Retinal pigment epithelial cell (primary cell): ENCODE measurements at places on chromosomes 3 and 15.

GRCh38 chr3:12948891-12949711, 107.7 kb upstream of the RPL32 start:
- no peak for DNase-seq

GRCh38 chr3:107775974-107776373, 253.2 kb downstream of the BBX start:
- no peak for DNase-seq

DNA sequence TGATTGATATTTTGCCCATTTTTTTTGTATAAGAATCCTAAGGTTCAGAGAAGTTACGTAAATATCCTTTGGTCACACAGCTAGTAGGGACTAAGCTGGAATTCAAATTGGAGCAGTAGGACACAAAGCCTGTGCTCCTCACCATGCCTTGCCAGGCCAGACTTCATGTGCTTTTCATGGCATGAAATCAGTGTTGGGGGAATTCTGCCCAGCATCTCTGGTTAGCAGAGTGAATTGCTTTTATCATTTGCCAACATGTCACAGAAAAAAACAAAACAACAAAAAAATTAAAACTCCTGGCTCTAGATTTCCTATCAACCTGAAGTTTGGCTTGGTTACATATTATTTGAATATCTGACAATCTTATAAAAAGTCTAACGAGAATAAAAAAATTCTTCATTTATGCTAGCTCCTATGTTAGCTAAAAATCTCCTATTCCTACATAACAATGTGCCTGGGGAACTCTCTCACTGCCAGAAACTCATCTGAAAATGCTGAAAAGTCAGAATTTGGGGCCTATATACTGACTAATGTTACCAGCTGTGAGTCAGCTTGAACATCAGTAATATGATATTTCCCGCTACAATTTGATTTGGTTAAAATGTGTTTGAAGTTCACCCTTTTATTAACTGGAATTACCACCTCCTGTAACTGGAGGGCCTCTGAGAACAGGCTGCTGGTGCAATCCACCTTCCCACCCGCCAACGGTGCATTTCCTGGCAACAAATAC, 141.7 kb downstream of the TIGIT start:
- no peak for DNase-seq

DNA sequence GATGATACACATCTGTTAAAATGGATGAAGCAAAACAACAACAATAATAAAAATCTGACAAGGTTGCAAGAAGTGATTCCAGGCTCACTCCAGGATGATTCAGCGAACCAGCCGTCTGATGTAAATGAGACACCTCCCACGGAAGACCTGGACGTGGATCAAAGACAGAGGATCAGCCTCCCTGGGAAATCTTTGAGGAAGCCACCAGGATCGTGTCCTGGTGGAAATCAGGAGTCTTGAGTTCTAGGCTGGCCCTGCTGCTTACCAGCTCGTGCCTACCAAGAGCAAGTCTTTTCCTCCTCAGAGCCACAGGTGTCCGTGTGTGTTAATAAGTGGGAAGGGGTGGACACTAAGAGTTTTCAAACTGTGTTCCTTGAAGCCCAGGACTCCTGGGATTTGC, 15.3 kb upstream of the ADCY5 start:
- DNase-seq: no peak

GRCh38 chr3:150098621-150099020, 127.9 kb upstream of the PFN2 start:
- no peak for DNase-seq

GRCh38 chr3:169923189-169923588, 11.8 kb downstream of the SAMD7 start:
- peak; percentile 17 for DNase-seq

GRCh38 chr3:139427283-139428060, 38.0 kb upstream of the COPB2 start:
- DNase-seq: peak; percentile 71

DNA sequence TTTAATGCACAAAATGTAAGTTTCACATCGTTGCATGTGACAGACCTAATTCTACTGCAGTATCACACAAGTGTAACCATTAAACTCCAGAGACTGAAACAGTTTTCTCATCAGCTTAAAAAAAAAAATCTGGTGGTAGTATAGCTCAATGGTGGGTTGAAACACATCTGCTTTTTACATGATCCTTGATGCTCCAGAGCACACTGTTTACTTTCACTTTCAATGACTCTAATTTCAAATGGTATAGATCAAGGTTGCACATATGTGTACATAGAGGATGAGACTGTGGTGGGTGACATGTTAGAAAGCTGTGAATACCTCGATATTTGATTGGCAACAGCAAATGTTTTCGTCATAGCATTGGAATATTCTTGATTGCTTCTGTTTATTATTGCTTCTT, 22.4 kb downstream of the MCTP2 start:
- DNase-seq: no peak

GRCh38 chr3:170010498-170010897, 27.3 kb upstream of the GPR160 start:
- no peak for DNase-seq

DNA sequence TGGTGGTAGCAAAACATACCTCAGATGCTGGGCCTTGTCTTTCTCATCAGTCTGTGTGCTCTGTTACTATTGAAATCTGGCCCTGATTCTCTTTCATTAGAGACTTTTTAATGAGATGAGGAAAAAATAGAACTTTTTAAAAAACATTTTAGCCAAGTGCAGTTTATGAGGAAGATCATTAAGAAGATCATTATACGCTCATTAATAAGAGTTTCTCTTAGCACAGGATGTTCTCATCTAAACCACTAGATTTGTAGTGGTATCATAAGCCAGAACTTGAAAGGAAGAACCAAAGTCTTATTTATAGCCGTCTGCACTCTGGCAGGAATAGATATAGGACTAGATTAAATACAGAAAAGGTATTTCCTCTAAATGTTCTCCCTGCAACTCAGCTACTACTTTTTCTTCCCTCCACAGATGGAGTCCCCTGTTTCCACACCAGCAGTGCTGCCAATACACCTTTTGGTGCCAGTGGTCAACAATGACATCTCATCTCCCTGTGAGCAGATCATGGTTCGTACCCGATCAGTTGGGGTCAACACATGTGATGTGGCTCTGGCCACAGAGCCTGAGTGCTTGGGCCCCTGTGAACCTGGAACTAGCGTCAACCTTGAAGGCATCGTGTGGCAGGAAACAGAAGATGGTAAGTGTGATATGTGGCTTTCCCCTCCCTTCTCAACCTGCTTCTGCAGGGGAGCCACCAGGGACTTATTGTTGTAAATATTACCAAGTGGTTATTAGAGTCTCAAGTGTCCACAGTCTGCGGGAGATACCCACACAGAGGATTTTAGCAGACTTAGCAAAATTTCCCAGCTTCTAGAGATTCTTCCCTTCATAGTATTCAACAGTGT, 152.8 kb downstream of the RBPMS2 start:
- no peak for DNase-seq

DNA sequence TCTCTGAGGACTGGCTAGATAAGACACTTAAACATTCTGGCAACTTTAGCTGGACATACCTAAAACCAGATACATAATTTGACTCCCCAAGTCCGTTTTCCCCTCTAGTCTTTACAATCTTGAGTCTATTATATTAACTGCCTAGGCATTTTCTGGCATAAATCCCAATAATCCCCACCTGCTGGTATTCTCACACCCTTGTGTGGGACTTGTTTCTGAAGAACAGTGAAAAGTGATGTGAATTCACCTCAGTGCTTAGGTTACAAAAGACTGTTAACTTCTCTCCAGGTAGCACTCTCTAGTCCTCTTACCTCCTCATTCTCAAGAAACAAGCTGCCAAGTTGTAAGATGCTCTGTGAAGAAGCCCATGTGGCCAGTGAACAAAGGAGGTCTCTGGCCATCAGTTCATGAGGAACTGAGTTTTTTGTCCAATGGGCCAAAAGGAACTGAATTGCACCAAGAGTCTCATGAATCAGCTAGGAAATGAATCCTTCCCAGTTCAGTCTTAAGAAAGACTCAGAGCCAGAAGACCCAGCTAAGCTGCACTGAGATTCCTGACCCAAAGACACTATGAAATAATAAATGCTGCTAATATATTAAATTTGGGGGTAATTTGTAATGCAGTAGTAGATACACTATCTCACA, 4.1 kb downstream of the OSBPL11 start:
- DNase-seq: no peak

DNA sequence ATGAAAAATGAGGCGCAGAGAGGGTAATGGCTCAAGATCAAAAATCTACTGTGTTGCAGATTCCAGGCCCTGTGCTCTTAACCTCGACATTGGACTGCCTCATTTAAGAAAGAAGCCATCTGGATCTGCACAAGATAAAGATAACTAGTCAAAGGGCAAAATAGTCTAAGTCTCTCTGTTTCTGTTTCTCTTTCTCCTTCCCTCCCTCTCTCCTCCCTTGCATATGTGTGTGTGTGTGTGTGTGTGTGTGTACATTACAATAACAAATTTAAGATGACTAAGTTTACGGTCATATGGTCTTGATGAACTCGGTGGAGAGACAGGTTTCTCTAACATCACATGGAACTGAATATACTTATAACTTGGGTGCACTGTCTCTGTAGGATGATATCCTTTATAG, 69.2 kb downstream of the MEIS2 start:
- DNase-seq: no peak

DNA sequence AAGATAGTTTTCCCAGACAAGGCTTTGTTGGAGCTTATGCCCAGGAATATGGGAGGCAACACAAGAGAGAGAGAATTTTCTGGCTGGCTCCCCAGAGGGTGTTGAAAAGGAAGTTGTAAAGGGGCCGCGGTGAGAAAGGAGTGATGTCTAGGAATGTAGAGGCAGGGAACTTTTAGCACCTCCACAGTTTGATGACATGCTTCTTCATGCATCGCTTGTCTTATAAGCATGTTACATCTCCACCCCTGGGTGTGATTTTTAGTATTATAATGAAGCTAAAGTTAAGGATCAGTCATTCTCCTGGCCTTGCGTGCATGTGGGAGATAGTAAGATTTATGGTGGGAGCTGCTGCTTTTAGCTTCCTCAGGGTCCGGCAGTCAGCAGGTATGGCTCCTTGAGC, 32.8 kb upstream of the TF start:
- DNase-seq: no peak

DNA sequence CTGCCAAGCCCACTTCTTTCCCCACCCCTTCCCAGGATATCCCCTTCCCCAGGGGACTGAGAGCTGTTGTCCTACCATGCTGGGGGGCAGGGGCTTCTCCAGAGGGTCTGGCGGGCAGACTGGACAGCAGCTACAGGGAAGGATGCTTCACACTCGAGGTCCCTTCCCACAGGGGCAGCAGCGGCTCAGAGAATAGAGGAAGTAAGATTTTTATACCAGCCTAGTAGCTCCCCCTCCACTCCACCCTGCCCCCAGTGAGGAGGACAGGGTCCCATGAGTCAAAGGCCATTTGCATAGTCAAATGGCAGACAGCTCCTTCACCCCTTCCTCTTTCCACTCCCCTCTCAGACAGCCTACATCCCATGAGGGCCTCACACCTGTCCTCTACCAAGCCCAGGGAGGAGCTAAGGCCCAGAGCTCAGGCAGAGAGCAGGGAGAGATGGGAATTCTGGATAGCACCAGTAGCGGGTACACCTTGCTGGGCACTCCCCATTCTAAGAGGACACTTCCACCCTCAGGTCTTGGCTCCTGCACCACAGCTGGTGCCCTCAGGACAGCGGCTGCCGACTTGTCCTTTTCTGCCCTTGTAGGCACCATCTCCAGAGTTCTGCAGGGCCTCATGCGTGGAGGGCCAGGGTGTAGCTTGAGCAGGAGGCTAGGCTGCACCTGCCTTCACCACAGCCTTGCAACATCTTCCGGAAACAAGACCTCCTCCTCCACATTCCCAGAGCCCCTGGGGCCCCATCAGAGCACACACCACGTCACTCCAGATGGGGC, at the start of gene TLR9:
TSS of gene TLR9 (minus strand) at position 194 of the 777 bp plus-strand sequence. CDS start at position 78, 116 bp downstream.
- no peak for DNase-seq

DNA sequence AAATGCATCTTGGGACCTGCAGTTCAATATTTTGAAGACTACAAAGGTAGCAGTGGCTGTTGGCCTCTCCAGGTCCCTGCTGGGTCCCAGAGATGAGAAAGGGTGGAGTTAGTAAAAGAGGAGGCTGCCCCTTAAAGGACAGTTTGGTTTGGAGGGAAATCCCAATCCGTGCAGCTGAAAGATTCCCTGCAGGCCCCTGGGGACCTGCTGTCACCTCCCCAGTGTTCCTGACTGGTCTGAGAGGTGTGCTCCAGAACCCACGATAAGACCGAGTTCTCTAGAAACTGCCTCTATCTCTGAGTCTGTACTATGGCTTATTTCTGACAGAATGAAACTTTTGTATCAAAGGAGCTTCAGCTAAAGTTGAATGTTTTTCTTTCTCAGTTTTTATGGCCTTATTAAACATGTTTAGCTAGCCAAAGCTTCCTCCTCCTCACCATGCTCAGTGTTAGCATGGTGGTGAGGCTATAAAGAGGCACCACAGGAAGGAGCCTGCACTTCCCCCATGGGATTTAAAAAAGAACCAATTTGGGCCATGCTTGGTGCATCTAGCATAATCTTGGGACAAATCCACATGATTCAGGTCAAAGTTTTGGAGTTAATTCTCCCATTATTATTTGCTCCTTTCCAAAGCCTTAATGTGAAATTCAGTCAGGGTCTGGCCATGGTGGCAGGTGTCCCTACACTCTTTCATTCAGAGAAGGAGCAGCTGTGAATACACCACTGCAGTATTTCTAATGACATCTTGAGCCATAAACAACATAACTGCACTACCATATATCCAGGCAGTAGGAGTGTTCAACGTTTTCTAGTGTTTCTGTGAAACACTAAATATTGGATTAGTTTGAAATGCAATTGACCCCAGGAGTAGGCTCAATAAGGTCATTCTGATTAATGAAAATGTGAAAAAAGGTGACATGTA, 74.4 kb downstream of the ATP1B3 start:
- no peak for DNase-seq

GRCh38 chr3:158970006-158970405, 168.2 kb downstream of the MFSD1 start:
- DNase-seq: no peak

- no peak for DNase-seq
Observed at GRCh38 chr3:99023590-99024192, 122.2 kb upstream of the DCBLD2 start.

- no peak for DNase-seq
Observed at GRCh38 chr3:102972350-102972749, 537.5 kb downstream of the ZPLD1 start.

DNA sequence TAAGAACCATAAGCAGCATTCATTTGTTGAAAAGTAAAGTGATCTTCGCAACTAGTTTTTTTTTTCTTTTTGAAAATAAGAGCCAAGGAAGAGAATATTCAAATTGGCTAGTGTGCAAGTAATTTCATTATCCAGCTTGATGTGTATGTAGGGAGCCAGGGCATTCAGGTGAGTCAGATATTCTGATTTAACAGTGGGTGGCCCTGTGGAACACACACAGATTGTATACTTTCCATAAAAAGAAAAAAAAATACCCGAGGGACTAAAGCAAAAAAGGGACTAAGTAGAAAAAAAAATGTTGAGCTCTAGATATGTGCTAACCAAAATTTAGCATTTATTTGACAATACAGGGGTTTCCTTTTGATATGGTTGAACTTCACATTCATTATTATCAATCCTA, 96.9 kb upstream of the ROPN1 start:
- no peak for DNase-seq
